ENCODE measurements at places on chromosomes 13 and 19. TPM values are rescaled to one million over a fixed set of nuclear protein-coding genes. Genes with fewer than 3 reads are reported as not detected.

DNA sequence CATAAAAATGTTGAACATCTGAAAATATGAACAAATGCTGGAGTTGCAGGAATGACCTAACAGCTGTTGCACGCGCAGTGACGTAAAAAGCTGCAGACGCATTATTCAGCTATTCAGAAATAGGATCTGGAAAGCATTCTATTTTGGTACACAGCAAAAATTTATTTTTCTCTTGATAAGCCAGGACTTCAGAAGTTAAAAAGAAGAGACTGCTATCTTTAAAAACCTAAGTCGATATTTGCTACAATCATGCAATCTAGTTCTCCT is 36.9 kb upstream of the STARD13 start:
- DNase-seq, result no peak

DNA sequence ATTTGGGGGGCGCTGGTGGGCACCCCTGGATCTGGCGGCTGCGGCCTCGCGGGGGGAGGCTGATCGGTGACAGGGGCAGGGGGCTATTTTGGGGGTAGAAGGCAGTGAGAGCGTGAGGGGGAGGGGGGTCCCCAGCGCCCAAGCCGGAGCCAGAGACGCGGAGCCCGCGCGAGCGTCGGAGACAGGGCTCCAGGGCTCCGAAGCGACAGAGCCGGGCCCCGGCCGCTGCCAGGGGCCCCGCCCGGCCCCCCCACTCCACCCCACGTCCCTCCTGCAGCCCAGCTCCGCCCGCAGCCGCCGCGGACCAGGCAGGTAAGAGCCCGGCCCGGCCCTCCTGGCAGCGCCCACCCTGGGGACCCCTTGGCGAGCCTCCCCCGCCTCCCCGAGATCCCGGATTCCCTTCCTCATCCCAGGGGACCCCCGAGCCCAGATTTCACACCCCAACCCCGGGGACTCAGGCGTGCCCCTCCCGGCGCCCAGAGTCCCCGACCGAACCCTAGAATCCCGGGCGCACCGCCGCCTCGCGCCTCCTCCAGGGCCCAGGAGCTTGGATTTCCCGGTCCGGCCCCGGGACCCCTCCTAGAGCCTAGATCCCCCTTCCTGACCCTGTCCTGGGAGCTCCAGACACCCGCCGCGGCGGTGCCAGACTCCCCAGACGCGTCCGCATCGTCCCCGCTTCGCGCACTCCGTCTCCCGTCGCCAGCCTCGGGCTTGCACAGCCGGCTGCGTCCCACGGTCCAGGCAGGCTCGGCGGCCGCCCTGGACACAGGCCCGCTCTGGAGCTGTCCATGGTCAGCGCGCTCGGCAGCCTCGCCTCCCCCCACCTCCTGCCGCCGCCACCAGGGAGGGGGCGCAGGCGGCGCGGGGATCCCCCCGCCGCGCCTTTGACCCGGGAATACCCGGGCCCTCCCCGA is at the start of gene PPFIA3:
PPFIA3 (plus strand) TSS at position 134 of the 914 bp plus-strand sequence. CDS start 8,330 bp downstream, outside the sequence.
- peak; percentile 65 for DNase-seq

GRCh38 chr19:48371367-48371766 is 7.2 kb downstream of the SYNGR4 start:
- no peak for DNase-seq

- DNase-seq, result no peak
These were observed 15.6 kb upstream of the DCUN1D2 start for GRCh38 chr13:113506025-113506685.

- no peak for DNase-seq
These were observed 444.8 kb downstream of the FOXO1 start for GRCh38 chr13:40221460-40222201.

DNA sequence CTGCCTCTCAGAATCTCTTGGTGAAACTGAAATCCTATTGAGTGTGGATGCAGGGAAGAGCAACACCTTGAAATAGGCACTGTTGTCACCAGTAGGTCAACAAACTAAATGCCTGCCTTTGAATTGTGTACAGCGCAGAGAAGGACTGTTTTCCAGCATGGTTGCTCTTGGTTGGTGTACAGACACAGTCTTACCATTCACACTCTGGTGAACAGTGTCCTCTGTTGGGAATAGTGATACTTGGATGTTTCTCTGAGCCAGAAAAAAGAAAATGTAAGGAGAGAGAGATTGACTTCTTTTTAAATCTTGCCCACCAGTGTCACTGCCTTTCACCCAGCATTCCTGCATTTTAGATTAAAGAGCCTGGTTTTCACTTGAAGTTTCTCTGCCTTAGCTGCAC is 179.7 kb downstream of the STK24 start:
- DNase-seq, result no peak

- DNase-seq, result no peak
These were observed 541.0 kb downstream of the PCDH9 start for GRCh38 chr13:66689037-66689619.

DNA sequence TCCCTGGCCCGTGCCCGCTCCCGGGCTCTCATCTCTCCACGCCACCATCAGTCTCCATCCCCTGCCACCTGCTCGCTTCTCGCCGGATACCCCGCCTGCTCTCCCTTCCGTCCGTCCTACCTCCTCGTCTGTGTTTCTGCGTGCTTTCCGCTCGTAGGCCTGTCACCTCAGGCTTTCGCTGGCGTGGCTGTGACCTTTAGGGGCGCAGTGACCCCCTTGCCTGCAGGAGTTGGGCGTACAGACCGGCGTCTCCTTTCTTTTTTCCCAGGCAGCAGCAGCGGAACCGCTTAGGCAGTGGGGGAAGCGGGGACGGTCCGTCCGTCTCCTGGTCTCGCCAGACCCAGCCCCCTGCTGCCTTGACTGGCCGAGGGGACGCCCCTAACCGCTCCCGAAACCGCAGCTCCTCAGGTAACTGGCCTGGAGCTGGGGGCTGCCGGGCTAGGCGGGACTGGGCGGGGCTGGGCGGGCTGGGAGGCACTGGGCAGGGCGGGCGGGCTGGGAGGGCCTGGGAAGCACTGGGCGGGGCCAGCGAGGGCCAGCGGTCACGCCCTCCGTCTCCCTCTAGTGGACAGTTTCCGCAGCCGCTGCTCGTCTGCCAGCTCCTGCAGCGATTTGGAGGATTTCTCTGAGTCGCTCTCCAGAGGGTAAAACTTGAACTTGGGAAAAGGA is 6.3 kb downstream of the PGLYRP1 start:
- DNase-seq, result peak; percentile 83

DNA sequence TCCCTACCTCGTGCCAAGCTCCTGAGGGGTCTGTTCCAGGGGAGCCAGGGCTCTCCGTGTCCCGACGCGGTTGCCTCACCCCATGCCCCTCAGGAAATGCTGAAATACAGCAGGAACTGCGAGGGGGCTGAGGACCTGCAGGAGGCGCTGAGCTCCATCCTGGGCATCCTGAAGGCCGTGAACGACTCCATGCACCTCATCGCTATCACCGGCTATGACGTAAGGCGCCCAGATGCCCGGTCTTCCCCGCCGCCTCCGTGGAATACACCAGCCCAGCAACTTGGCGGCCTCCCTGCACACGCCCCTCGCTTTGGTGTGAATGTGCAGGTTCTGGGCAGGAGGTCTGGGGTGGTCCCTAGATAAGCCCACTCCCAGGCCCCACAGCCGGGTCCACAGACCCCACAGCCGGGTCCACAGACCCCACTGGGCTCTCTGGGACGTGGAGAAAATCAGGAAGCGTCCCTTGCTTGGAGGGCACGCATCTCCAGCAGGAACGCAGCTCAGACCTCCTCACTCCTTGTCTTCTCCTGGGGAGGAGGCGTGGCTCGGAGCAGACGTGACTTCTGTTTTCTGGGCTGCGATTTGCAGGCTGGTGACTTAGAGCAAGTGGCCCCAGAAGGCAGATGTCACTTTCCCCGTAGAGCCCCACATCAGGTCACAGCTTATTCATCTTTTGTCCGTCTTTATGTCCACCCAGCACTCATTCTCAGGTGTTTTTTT is 19.4 kb upstream of the F7 start:
- DNase-seq, result no peak

- no peak for DNase-seq
These were observed 26.9 kb upstream of the RCBTB2 start for GRCh38 chr13:48559638-48560320.

GRCh38 chr13:102138635-102139190 is 263.1 kb downstream of the FGF14 start:
- no peak for DNase-seq

GRCh38 chr13:68056816-68057710 is 826.9 kb upstream of the PCDH9 start:
- no peak for DNase-seq

GRCh38 chr13:110536006-110536693 is 25.4 kb downstream of the RAB20 start:
- DNase-seq, result no peak

GRCh38 chr13:40777166-40777808 is 6.3 kb upstream of the MRPS31 start:
- DNase-seq, result no peak

DNA sequence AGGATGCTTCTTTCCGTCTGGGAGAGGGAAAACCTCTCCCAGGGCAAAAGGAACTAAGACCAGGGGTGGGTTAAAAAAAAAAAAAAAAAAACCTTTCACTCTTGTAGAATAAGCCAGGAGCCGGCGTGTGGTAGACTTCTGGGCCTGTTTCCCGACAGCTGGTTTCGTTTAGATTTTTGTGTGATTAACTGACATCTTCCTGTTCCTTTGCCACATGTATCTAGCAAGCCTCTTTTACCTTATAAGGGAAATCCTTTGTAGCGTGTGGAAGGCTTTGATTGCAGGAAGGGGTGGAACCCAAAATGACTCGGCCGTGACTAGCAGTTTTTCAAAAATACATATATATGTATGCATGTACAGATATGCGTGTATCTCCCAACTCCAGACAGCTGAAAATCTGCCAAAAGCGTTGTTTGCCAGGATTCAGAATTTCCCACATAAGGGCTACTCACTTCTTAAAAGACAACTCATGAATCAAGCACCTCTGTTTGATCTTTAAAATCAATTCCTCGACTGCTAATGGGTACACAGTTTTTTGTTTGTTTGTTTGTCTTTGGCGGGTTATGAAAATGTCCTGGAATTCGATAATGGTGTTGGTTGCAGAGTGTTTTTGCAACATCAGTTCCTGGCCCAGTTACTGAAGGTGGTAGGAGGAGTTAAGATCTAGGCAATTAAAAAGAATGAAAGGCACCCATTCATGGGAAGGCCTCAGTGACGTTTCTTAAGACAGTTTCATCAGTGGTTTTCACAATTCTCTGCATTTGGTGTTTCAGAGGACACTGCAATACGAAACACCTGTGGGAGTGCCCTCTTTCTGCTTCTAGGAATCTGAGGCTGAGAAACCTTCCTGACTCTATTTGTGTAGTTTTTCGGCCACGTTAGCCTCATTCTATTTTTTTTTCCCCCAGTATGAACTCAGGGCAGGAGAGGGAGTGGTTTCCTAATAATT is 2.7 kb downstream of the TPM4 start:
- peak; percentile 87 for DNase-seq

DNA sequence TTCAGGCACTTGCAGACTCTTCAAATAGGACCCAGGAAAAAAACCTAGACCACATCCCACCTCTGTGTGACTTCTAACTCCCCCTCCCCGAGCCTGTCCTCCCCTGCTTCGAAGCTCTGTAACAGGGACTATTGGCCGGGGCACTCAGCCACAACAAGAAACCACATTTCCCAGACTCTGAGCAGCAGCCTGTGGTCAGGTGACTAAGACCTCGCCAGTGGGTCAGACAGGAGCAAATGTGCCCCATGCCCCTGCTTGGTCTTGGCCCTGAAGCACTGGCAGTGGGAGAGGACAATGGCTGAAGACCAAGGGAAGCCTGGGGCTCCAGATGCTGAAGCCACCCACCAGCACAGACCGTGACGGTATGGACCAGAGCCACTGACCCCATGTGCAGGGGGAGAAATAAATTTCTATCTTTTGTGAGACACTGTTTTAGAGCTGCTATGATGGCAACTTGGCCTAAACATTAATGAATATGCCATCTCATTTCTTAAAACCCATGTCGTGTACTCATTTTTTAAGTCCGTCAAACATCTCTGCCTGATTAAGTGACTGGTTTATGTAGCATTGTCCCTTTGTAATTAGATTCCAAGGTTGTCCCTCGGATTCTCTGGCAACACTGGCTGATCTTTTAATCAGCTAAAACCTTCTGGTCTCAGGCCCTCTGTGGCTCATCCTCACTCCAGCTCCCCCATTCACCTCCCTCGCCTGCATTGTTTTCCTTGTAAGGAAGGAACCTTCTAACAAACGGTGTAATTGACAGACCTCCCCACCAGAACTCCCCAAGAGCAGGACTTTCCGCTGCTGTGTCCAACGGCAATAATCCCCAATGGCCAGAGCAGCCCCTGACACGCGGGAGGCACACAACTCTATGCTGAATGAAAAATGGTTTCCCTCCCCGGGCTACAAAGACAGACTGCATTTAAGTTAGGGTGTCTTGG is 98.4 kb downstream of the STK24 start:
- DNase-seq, result no peak

- no peak for DNase-seq
These were observed 86.1 kb upstream of the DOCK9 start for GRCh38 chr13:99063952-99064351.

DNA sequence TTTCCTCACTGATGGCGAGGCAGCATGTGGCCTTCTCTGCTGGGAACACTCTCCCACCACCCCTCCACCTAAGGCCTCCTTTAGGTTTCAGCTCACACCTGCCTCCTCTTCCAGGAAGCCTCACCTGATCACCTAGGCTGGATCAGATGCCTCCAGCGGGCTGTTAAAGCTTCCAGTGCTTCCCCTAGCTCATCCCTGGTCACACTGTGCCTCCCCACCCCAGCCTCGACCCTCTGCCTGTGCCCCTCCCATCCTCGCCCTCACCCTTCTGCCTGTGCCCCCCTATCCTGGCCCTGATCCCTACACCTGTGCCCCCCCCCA is 33.8 kb downstream of the MAP4K1 start:
- DNase-seq, result no peak

GRCh38 chr13:25244123-25244522 is 43.2 kb downstream of the MTMR6 start:
- no peak for DNase-seq

- no peak for DNase-seq
These were observed 32.5 kb downstream of the CCDC70 start for GRCh38 chr13:51894239-51894638.

DNA sequence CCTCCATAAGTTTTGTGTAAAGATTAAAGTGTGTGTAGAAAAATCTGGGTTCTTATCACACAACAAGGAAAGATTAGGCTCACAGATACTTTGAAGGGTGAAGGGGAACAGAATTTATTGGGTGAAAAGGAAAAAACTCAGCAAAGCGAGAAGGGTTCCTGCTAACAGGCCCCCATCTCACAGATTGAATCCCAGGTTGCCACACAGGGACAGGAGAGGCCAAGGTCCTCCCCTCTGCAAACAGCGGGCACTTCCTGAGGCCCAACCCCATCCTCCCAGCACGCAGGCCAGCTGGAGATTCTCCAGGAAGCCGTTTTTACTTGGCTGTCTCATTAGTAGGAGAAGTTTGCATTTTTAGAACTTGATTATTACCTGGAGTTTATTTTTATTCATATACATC is 15.2 kb upstream of the ERCC5 start:
- no peak for DNase-seq

The CLDN10 gene
- not detected for total RNA-seq

The DCT gene
- total RNA-seq, result 0.42 TPM

The TNFAIP8L1 gene
- total RNA-seq, result 3.9 TPM

The LILRB1 gene
- 2.7 TPM for total RNA-seq

The KHSRP gene
- 200 TPM for total RNA-seq

The TRAPPC6A gene
- 37.7 TPM for total RNA-seq

The ALKBH7 gene
- 60.7 TPM for total RNA-seq

Measured in ureter (tissue), 1 donor.